ENCODE measurements at places on chromosomes 6 and 20.

- ATAC-seq: no peak
Measured at GRCh38 chr6:72283571-72283970, 338.3 kb upstream of the KCNQ5 start.

DNA sequence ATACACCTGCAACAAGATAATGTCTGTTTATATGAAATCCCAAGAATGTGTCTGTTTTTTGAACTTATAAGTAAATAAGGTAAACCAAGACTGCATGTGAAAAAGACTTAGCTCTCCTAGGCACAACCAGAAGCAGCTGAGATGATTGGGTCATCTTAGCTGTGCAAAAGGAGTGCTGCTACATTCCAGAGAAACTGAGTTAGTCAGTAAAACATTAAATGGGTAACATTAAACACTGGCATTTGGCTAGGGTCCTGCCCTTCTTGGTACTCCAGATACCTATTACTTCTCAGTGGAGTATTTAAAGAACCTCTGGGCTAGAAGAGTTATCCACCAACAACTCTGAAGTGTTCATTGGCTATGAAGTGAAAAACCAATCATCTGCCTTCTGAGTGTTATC, 47.8 kb downstream of the ILRUN start:
- ATAC-seq: no peak

DNA sequence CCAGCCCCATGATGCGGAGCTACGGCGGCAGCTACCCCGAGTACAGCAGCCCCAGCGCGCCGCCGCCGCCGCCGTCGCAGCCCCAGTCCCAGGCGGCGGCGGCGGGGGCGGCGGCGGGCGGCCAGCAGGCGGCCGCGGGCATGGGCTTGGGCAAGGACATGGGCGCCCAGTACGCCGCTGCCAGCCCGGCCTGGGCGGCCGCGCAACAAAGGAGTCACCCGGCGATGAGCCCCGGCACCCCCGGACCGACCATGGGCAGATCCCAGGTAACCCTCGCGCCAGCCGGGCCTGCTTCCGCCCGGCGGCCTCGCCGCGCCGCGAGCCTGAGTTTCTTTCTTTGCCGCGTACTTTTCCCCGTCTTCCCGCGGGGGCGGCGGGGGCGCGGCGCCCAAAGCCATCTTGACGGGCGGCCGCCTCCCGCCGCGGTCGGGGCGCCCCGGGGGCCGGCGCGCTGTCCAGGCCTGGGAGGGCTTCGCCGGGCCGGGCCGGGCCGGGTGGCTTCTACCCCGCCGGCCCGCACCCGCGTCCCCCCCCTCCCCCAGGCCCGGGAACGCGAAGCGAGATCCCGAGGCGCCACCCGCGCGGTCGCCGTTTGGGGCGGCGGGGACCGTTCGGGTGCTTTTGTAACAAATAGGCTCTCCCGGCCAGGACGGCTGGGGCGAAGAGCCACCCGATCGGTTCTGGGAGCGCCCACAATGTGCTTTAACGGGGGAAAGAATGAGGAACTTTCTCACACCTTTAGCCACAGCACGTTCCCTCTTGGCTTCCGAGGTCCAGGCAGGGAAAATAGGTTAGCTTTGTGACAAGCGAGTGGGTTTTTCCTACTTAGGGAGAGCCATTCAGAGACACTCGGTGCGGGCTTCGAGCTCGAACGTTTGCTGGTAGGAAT, 2.3 kb downstream of the ARID1B start:
- peak; percentile 14 for ATAC-seq

DNA sequence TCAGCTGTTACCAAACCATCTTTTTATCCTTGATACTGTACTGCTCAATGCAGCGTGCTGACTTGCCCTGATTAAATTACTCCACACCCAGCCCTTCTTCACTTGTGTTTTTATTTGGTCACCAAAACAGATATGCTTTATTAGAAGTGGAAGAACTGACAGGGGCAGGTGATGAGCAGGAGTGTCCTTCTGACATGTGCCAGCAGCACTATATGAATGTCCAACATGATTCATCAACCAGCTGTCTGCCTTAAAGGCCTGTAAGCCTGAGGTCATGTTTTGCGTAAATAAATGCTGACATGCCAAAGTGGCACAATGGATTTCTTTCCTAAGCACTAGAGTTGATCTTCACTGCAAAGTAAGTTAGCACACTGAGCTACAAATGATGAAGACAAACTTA, 15.4 kb downstream of the POPDC3 start:
- ATAC-seq: no peak

GRCh38 chr6:68237205-68237604, 397.9 kb upstream of the ADGRB3 start:
- ATAC-seq: peak; percentile 60

- ATAC-seq: no peak
Measured at GRCh38 chr6:13848522-13849150, 34.3 kb upstream of the MCUR1 start.

DNA sequence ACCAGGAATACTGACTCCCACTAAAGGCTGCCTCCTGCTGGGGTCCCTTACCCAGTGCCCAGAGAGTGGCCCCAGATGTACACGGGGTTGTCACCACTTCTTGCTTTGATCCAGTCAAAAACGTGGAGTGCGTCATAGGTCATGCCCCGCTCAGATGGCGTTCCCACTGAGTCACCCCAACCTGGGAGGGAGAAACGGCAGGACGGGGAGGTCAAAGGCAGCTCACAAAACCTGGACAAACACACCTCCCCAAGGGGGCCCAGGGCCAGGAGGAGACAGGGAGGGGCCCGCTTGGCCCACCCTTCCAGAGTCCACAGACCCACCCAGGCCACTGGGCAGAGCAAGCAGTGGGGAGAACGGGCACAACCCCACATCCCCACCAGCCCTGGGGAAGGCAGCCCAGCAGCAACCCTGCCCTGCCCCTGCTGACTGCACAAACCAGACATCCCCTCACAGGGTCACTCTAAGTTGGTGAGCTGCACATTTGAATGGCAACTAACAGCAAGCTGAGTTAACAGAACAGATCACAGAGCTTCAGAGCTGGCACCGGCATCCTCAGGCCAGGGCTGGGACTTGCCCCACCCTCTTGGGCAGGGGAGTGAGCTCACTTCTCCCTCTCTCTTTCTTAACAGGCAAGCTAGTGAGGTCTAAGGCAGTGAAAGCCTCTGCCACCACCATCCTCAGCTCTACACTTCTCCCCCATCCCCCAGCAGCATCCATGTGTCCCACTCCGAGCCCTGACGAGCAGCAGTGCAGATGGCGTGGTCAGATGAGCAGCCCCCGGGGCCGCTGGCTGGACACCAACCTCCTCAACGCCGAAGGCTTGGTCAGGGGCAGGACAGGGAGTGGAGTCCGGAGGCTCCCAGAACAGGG, 61.7 kb downstream of the PYGB start:
- ATAC-seq: peak; percentile 91

DNA sequence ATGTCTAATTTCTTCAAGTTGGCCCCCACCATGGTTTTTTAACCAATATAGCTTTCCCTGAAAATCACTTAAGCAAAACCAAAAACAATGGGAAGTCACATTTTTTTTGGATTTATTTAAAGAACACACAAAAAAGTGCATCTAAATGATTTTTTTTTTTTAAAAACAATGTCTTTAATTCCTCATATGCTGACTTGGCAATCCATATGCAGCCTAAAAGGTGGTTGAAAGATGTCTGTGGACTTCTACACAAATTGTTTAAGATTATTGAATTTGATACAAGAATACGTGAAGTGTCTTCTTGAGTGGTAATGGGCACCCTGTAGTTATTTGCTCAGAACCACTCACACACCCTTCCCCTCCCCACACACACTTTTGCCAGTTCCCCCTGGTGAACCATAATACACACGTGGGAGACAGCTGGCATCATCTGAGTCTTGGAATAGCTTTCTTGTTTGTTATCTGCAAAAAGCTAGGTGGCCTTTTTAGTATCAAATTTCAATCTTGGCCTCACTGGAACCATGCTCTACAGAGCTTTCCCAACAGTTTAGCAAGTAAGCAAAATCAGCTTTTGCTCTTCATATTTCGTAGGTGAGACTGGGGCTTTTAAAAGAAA, 60.9 kb upstream of the TULP1 start:
- no peak for ATAC-seq

GRCh38 chr6:89956182-89956581, 61.9 kb downstream of the GJA10 start:
- ATAC-seq: no peak

DNA sequence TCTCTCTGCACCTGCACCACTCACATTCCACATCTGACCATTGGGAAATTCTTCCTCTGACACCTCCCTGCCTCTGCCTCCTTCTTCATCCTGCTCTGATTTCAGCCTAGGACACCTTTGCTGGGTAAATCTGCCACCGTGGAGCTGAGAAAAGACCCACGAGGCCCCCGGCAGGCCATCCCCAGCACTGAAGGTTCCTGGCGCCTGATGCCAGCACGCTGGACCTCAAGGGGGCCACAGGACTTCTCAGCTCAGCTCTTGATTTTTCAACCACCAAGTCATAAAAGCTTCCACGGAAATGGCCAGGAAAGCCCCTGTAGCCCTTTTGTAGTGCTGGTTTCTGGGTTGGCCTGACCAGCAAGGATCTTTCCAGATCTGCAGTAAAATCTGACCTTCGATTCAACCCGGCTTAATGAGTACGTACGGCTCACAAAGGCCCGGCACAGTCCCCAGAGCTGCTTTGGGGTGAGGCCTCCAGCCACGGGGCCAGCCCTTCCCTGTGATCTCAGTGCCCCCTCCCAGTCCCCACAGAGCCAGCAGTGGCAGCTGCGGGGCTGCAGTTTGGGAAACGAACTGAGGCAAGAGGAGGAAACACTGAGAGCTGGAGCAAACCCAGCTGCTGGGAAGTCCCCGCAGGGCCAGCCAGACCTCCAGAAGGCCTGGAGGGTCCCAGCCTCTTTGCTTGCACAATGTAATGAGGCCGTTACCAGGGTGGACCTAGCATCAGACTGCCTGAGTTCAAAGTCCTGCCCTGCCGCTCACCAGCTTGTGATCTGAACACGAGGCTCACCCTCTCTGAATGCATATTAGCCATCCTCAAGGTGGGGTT, 157.5 kb downstream of the BMP7 start:
- ATAC-seq: peak; percentile 39

- ATAC-seq: no peak
Measured at GRCh38 chr6:45185403-45186251, 142.5 kb upstream of the RUNX2 start.

GRCh38 chr6:9399916-9400315, 964.6 kb upstream of the SLC35B3 start:
- ATAC-seq: no peak

- ATAC-seq: no peak
Measured at GRCh38 chr6:12718015-12718414, 1.4 kb downstream of the PHACTR1 start.

GRCh38 chr20:56793916-56794315, 164.8 kb downstream of the TFAP2C start:
- no peak for ATAC-seq

DNA sequence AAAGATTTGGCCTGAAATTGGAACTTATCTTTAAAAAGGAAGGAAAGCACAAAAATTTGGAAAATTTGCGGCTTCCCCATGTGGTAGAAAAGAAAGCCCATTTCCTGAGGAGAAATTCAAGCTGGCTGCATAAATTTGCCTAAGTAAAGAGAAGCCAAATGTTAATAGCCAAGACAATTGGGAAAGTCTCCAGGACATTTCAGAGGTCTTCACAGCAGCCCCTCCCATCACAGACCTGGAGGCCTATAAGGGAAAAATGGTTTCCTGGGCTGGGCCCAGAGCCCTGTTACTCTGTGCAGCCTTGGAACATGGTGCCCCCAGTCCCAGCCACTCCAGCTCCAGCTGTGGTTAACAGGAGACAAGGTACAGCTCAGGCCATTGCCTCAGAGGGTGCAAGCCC, 736.5 kb downstream of the HACE1 start:
- no peak for ATAC-seq

GRCh38 chr20:57787151-57787989, 77.6 kb upstream of the PMEPA1 start:
- ATAC-seq: no peak

- ATAC-seq: peak; percentile 18
Measured at GRCh38 chr6:16535564-16535963, 225.7 kb downstream of the ATXN1 start.

- peak; percentile 29 for ATAC-seq
Measured at GRCh38 chr20:10987651-10988383, 314.0 kb upstream of the JAG1 start.

DNA sequence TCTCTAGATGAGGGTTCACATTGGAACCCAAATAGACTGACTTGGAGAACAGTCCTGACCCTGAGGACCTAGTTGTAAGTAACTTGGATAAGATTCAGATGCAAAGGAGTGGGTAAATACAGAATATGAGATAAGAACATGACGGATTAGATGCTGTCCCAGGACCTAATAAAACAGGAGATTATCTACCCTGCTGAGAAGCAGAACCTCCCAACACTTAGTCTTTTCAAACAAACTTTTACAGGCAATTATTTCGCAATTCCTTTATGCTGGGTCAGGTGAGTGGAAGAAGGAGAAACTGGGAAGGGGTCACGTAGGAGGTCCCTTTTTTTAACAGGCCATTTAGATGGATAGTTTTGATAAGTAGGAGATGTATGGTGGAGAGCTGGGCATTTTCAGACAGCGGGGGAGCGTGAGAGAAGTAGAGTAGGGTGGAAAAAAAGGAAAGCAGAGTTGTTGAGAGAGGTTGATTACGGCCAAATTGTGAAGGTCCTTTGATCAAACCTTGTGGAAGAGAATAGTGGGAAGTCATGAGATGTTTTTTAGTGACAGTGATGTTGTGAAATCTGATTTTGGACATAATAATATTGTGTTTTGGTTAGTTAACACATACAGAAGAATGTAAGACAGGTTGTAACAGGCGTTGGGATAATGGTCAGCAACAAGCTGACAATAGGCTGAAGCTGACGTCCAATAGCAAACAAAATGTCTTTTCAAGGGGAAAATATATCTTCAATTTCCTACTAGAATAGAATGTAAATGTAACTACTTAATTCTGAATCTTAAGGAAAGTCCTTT, 32.8 kb downstream of the FAM83B start:
- ATAC-seq: no peak

DNA sequence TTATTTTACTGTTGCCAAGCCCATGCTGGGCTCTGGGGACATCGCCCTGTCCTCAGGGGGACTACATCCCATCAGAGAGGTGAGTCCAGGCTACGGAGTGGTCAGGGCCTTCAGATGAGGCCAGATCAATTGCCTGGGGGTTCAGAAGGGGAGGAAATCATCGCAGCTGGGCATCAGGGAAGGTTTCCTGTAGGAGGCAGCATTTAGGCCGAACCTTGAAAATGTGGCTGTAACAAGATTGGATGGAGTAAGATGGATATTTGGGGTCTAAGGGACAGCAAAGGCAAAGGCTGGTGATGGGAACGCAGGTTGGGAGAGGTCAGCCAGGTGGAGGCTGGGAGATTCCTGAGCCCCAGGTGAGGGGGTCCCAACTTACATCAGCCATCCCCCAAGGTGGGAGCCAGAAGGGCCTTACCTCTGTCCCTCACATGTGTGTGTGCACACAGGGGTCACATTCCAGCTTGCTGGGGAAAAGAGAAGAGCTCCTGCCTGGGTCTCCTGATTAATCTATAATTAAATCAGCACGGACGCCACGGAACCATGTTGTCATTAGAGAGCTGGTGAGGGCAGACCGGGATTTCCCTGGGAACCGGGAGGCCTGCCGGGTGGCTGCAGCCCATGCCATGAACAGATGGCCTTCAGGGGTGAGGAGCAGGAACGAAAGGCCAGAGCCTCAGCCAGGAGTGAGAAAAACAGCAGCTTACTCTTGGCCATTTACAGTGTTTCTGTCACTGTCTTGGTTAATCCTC, 30.5 kb upstream of the DLGAP4 start:
- no peak for ATAC-seq
